Kasumi-1 (cell line): ENCODE measurements at places on chromosomes 5 and 9.

DNA sequence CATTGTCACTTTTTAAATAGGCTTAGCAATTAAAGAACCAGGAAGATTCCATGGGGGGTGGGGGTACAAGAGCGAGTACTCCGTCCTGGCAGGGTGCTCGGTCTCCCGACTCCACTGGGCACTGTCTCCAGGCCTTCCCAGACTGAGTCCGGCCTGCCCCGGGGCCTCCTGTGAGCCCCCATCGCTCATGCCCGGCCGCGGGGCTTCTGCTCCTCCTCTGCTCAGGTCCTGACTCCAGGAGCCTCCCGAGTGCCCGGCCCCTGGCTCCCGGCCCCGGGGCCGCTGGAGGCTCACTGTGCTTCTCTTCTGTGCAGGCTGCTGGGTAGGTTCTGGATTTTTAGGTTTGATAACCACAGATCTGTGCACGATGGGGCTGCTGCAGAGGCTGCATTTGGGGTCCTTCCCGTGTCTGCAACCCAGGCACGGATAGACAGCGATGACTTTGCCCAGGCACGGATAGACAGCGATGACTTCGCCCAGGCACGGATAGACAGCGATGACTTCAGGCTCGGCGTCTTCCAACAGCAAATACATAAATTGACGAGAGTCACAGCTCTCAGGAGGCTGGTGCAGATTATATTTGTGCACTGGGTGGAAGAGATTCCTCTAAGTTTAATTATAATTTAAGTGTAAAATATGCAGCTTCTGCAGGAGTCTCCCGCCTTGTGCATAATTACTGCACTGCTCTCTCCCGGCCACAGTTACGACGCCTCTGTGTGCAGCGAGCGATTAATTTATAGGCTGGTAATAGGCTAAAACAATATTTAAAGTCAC, 74.8 kb upstream of the RXRA start:
- no peak for DNase-seq

DNA sequence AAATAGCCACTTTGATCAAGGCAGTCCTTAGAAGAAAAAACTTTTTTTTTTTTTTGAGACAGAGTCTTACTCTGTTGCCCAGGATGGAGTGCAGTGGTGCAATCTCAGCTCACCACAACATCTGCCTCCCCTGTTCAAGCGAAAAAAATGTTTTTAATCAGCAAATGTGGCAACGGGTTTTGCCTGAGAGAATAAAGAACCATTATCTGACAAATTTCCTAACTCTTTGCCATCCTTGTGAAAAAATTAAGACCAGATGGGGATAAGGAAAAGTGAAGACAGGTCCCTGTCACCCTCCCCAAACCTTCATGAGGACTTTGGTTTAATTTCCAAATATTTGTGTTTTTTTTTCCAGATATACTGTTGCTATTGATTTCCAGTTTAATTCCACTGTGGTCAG, 107.3 kb upstream of the SPOCK1 start:
- no peak for DNase-seq

- DNase-seq = no peak
Observed at GRCh38 chr5:164002214-164002613, 496.8 kb downstream of the MAT2B start.

- DNase-seq = no peak
Observed at GRCh38 chr5:102823441-102823874, 68.4 kb downstream of the PAM start.

- peak; percentile 57 for DNase-seq
Observed at GRCh38 chr5:179732918-179733771, 523 bp downstream of the MAML1 start.

DNA sequence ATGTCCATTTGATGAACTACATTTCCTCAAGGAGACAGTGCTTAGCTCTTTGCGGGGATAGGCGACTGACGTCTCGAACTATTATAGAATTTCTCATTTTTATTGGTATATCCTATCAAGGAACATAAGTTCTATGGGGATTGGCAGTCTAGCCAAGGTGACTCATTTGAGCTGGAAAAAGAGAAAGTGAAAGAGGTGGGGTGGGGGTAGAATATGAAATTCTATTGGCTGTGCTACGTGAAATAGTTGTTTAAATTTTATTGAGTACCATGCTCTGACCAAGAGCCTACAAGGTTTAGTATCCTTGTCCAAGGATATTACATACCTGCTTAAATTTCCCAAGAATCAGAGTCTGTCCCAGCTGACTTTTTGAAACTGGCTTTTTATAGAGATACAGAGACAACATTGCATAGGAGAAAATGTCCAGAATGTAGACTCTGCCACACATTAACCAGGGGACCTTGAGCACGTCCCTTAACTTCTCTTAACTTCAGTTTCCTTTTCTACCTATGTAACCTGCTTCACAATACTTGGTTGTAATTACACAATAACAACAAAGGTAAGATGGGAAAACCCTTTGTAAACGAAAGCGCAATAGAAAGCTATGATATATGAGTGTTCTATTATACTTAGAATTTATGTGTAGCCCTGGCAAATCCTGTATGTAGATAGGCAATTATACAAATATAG, 226.4 kb upstream of the WWC1 start:
- DNase-seq = no peak

GRCh38 chr9:68747043-68747533, 42.0 kb downstream of the PIP5K1B start:
- no peak for DNase-seq

GRCh38 chr5:20041326-20042274, 53.6 kb upstream of the CDH18 start:
- no peak for DNase-seq

DNA sequence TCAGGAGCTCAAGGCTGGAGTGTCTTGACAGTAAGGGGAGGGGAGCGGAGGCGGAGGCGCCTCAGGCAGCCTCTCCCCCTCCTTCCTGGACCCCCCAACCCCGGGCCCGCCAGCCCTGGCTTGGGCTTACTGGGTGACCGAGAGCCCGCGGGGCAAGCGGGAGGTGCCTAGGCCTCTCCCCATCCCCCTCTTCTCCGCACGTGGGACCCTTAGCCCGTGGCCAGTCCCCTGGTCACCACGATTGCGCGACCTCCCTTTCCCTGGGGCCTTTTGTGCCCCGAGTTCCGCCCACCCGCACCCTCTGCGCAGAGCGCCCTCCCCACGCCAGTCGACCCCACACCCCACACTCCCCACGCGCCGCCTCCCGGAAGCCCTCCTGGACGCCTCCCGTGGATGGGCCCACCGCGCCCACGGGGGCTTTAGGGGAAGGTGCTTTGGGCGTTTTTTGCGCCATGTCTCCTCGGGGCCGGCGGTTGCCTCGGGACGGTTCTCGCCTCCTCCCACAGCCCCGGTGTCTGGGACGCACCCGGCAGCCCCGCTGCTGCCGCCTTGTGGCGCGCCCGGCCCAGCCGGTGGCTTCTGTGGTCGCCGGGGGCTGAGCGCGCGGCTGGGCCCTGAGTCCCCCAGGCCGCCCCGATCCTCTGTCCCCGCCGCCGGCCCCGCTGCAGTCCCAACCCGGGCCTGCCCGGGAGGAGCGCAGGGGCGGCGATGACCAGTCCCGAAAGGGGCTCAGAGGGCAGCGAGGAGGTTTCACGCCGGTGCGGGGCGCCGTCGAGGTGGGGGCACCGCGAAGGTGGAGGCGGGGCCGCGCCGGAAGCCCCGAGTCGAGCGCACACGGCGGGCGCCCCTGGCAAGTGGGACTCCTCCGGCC, 3.2 kb downstream of the TOR4A start:
- no peak for DNase-seq

DNA sequence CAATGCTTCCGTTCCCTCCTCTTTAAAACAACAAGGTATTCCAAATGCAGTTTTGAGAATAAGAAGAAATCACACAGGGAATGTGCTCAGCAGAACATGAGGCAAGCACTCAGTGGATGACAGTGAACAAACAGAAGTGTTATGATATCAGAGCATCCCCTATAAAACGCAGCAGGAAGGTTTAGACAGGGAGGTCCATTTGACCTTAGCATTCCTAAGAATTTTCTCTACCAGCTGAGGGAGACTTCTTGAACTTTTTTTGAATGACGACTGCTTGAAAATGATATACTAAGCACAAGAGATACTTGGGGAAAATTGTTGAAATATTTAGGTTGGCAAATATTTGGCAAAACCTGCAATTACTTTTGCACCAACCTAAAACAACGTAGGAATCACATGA, 3.9 kb downstream of the AMACR start:
- no peak for DNase-seq

- DNase-seq = no peak
Observed at GRCh38 chr5:115579747-115580173, 22.5 kb downstream of the TICAM2 start.

DNA sequence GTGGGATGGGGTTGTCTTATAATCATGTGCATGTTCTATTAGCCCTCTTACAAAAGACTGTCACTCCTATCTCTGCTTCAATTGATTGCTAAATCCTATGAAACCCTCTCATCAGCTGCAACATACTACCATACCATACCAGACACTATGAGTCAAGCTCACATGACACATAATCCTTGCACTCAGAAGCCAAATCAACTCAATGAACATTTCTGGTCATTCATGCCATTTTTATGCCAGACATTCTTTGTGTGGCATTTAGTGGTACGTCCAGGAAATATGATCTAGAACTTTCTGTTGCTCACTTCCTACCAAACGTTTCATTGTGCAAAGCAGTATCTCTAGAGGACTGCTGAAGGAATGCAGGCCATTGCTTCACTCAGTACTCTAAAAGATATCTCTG, 159.2 kb upstream of the GNA14 start:
- no peak for DNase-seq

DNA sequence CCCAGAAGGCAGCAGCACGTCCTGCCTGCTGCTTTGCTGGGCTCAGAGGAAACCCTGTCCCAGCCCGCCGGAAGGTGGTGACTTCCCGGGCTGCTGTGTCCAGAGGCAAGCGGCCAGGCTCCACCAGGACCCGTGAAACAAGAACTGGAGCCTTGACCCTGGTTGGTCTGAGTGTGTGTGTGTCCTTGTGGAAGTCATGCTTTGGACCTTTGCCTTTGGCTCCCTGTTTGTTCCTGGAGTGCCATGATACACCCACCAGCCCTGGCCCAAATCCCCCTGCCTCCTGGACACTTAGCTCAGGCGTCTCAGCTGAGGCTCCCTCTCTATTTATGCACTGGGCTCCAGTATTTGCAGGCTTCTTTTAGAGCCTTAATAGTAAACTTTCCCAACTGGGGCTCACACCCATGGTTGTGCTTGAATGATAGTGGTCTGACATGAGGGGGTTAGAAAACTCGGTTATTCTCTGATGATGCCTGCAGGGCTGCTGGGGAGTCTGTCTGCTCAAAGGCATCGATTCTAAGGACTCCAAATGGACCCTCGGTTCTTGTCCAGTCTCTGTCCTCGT, 72.2 kb downstream of the C9orf50 start:
- DNase-seq = no peak

DNA sequence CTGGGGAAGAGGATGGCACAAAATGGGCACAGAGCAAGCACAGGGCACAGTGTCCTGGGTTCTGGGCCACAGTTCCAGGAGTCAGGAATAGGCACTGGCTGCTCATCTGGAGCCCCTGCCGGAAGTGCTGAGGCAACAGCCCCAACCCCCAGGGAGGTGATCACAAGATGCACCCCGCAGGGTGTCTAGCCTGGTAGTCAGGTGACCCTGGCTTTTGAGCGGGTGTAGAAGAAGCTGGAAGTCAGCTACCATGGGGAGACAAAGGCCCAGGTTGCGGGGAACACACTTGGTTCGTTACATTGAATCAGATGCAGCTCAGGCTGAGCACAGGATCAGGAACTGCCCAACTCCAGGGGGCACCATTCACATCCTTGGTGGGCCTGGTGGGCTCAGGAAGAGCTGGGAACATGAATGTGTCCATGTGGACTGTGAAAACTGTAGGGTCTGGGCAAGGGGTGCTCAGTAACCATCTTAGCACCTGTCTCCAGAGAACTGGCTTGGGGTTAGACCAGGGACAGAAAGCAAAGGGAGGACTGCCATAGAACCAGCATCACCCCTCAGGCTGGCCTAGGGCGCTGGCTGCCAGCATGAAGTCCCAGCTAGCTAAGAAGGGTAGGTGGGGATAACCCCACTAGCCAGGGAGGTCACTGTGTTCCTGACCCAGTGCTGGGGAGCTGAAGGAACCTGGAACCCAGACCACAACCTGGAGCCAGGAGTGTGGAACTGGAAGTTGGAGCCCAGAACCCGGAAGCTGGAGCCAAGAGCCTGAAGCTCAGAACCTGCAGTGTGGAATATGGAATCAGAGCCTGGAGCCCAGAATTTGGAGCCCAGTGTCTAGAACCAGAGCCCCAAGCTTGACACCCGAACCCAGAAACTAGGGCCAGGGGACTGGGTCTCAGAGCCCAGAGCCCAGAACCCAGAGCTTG, 6.1 kb upstream of the SLC34A1 start:
- DNase-seq = no peak

GRCh38 chr9:96585426-96585825, 34.2 kb downstream of the CDC14B start:
- no peak for DNase-seq

- no peak for DNase-seq
Observed at GRCh38 chr5:71972777-71973473, 134.3 kb upstream of the MAP1B start.

DNA sequence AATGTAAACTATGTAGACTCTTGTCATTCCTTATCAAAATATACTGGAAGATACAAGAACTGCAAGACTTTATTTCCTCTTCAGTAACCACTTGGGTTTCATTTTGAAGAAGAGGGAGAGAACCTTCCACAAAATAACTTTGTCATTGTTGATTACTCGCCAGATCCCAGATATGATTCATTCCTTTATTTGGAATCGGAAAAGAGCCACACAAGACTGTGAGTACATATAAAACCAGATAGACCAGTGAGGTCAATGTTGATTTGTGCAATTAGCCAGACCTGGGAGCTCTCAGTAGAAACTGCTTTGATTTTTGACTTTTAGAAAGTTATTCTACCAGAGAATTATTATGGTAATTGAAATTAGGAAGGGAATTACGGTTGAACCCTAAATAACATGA, 146.1 kb downstream of the TMEM167A start:
- DNase-seq = no peak

GRCh38 chr5:74460694-74461093, 179.8 kb downstream of the ENC1 start:
- no peak for DNase-seq

GRCh38 chr5:107085572-107085971, 585.2 kb downstream of the EFNA5 start:
- no peak for DNase-seq

DNA sequence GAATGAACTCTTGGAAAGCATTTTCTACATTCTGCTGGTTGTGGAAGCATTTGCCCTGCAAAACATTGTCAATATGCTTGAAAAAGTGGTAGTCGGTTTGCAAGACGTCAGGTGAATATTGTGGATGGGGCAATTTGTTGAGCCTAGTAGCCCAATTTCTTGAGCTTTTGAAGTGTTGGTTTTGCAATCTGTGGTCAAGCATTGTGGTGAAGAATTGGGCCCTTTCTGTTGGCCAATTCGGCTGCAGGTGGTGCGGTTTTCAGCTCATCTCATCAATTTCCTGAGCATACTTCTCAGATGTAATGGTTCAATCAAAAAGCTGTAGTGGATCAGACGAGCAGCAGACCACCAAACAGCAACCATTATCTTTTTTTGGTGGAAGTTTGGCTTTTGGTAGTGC, 426.8 kb upstream of the CDH9 start:
- no peak for DNase-seq

- DNase-seq = peak; percentile 79
Observed at GRCh38 chr5:163475411-163475810, 15.0 kb downstream of the HMMR start.
